Right ventricle myocardium superior (tissue), 1 donor: ENCODE measurements at places on chromosomes 13 and 19. TPM values are rescaled to one million over a fixed set of nuclear protein-coding genes. Genes with fewer than 3 reads are reported as not detected.

GRCh38 chr13:28568286-28568685, 73.4 kb upstream of the FLT1 start:
- DNase-seq: peak; percentile 88

DNA sequence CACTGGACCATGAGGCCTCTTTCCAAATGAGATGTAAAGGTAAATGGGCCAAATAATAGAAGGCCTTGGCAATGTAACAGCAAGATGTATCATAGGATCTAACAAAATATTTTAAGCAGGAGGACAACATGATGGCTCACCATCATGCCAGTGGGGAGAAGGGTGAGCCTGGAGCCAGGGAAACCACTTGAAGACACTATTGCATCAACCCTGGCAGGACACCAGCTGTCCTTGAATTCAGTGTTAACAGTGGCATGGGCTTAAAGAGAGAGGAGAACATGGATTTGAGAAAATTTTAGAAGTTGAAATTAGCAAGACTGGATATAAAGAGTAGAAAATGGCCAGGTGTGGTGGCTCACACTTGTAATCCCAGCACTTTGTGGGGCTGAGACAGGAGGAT, 6.7 kb upstream of the RCBTB2 start:
- DNase-seq: no peak

- no peak for DNase-seq
These were observed 1.9 kb downstream of the MRPS12 start for GRCh38 chr19:38932425-38933179.

DNA sequence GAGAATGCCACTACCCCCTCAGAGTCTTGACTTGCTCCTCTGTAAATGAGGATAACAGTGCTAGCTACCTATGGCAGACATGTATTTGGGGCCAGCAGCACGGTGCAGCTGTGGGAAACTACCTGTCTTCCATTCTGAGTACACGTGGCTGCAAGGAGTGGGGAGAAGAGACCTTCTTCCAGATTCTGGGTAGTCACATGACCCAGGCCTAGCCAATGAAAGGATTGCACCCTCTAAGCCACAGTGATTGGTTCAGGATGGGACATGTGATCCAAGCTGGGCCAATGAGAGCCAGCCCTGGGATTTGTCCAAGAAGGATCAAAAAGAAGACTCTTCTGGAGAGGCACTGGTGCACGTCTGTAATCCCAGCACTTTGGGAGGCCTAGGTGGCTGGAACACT, 5.5 kb downstream of the ZNRF4 start:
- no peak for DNase-seq

DNA sequence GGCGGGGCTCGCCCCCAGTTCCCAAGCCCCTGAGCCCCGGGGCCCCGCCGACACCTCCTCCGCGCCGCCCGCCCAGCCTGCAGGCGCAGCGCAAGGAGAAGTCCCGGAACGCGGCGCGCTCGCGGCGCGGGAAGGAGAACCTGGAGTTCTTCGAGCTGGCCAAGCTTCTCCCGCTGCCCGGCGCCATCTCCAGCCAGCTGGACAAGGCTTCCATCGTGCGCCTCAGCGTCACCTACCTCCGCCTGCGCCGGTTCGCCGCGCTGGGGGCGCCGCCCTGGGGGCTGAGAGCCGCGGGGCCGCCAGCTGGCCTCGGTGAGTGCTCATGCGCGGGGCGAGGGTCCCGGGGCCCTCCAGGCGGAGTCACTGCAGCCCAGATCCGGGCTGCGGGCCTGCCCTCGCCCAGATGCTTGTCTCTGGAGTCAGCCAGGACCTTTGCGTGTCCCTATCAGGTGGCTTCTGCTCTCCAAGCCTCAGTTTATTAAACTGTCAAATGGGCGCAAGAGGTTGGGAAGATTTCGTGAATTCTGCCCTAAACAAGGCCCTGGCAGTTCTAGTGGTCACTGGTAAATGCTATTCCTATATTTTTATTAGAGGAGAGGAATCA, 2.0 kb downstream of the NPAS1 start:
- DNase-seq: no peak

- no peak for DNase-seq
These were observed 23.4 kb upstream of the ZNF561 start for GRCh38 chr19:9644472-9644871.

RINL gene
- 6.3 TPM for total RNA-seq

DNA sequence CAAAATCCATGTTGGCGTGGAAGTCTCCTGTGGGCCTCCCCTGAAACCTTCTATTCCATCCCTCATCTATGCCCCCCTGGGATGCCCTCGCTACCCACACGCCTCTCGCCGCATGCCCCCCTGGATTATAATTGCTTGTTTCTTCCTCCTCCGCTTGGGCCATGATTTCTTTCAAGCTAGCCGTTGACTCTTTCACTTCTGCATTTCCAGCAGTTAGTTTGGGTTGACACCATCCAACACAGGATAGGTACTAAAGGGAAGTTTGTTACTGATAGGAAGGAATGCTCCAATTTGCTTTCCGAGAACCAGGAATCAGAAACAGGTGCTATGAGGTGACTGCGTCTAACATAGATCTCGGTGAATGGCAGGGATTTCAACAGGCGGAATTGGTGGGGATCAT, 7.7 kb upstream of the SLC25A15 start:
- no peak for DNase-seq

- no peak for DNase-seq
These were observed 15.1 kb downstream of the NCR1 start for GRCh38 chr19:54921082-54921481.

TMIGD2 gene
- 0.24 TPM for total RNA-seq

DNA sequence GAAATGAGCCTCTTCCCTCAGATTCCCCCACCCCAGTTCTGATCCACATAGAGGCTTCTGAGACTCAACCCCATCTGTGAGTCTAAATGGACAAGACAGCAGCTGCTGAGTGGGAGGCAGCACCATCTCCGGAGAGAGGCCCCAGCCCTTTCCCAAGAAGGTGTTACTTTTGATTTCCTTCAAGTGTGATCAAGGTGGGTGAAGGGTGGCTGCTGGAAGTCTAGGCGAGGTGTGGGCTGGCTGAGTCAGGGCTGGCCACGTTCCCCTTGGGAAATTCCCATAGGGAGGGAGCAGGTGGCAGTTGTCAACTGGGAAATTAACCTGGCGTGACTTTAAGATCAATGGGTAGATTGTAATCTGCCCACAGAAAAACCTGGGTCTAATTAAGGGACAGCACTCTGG, 148.0 kb downstream of the FOXO1 start:
- DNase-seq: no peak

GRCh38 chr13:42140494-42140893, 92.0 kb downstream of the DGKH start:
- DNase-seq: no peak

GRCh38 chr13:34420702-34421346, 521.2 kb upstream of the NBEA start:
- no peak for DNase-seq

DNA sequence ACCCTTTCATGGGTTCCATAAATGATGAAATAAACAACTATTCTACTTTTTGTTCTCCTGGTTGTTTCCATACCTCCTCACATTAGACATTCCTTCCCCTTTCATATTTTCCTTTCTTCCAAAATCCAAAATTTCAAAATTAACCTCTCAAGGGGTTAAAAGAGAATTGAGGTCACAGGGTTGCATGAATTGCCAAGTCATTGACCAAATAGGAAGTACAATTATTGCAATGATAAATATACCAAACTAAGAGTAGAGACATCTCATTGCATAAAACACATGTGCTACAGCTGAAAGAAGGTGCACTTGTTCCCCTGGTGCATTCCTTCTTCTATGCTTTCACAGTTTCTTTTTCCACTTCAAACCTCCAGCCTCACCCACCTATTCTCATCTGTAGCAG, 136.1 kb downstream of the KCTD12 start:
- DNase-seq: no peak

DNA sequence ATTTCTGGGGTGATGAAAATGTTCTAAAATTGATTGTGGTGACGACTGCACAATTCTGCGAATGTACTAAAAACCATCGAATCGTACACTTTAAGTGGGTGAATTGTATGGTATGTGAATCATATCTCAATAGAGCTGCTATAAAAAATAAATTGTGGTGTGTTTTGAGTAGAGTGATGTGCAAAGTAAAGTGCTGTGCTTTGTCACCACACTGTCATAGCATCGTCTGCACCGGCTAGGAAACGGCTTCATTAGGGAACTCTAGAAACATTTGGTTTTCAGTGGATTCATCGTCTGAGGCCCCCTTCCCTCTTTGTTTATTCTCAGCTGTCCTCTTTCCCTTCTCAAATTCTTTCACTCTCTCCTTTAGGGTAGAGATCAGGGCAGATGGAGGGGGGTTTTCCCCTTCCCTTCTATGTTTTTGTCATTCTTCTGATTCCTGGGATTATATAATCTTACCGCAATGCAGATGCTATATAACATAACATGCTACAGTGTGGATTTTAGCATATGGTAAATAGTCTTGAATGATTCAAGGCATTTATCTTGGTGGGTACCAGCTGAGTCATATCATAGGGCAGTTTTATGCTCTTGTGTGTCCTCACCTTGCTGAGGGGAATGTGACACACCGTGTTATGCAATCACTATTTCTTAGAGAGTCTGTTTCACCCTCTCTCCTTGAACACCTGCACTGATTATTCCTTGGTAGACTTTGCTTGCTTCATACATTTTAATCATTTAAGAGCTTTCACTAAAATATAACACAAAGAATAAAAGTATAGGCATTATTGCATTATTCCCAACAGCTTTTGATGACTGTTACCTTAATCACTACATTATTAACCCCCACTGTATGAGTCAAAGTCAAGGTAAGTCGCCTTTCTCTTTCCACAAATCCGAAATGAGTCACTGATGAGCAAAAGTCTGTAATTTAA, 239.4 kb downstream of the DCLK1 start:
- no peak for DNase-seq

PSG7 gene
- not detected for total RNA-seq

CEACAM3 gene
- not detected for total RNA-seq

- no peak for DNase-seq
These were observed 852.0 kb downstream of the DACH1 start for GRCh38 chr13:71015021-71015420.

CACNG8 gene
- total RNA-seq: 0.03 TPM

GRCh38 chr19:56092685-56093631, 28.1 kb downstream of the ZNF787 start:
- DNase-seq: no peak

ZNF575 gene
- 1.5 TPM for total RNA-seq

DNA sequence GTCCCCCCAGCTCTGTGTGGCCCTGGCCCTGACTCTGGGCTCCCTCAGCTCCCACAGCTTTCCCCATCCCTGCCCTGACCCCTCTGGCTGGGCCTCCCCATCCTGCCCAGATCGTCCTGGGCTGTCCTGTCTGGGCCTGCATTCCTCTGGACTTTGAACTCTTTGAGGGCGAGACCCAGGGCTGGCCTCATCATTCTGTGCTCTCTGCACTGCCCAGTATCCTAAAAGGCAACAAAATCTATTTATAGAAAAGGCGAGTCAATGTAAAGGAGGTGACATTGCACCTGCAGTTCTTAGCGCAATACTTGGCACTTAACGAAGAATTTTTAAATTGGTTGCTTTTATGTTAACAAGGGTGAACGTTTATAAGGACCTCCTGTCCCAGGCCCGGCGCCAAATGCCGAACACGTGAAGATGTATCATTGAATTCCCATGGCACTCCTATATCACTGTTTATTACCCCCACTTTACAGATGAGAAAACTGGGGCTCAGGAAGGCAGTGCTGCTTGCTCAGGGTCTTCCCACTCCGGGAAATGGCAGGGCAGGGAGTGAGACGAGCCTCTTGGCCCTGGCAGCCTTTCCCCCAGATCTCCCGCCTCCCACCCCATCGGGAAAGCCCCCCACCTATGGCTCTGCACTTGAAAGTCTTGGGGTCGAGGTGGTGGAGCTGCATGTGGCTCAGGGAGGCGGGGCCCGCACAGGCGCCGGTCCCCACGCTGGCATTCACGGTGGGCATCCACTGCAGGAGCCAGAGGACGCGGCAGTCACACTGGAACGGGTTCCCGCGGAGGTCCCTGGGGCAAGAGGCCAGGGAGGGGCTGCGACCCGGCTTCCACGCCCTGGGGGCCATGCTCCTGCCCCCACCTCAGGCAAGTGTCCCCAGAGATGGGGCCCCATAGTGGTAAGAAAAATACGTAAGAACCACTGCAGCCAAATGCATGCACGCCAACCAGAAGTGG, 3.8 kb downstream of the LGI4 start:
- DNase-seq: no peak

- DNase-seq: no peak
These were observed 281.4 kb downstream of the ABCC4 start for GRCh38 chr13:95019886-95020285.

FCER2 gene
- 0.56 TPM for total RNA-seq

DNA sequence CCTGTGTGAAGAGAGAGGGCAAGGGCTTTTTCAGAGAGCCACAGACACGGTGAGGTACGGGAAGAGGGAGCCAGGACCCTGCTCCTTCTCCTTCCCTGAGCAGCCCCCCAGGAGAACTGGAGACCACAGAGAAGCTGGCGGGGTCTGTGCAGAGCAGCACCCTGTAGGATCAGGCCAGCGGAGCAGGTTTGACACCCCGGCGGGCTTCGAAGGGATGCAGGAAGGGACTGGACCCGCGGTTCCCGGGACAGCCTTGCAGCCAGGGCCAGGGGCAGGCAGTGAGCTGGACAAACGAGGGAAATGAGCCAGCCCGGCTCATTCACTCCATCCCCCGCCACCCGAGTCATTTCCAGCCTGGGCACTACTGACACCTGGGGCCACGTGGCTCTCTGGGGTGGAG, 22.2 kb downstream of the CPAMD8 start:
- DNase-seq: no peak

- DNase-seq: no peak
These were observed 425.5 kb downstream of the PCDH20 start for GRCh38 chr13:60990032-60990733.

GRCh38 chr13:29810898-29811297, 39.5 kb downstream of the UBL3 start:
- DNase-seq: no peak

DNA sequence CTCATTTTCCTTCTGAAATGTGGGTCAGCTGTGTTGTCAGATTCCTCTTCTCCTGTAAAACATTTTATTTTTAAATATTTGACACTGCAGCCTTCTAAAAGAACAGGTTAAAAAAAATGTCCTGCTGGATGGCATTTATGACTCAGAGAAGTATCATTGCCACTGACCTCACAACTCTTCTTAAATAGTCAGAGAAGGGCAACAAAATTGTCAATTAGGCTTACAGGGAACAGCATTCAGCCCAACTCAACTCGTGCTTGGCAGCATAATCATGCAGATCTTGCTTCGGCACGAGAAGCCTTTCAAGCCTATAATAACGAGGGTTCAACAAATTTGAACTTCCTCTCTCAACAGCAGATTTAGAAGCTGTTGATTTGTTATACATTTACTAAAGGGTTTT, 296.7 kb upstream of the DACH1 start:
- DNase-seq: no peak
